ENCODE measurements at places on chromosomes 4 and X.
A peak's percentile ranks its signal among the peaks of the same experiment; 100 is the strongest.

GRCh38 chrX:146241902-146242301 lies 424.3 kb downstream of the SLITRK2 start:
- DNase-seq = no peak

GRCh38 chr4:184406958-184407391 lies 67.4 kb downstream of the IRF2 start:
- DNase-seq = no peak

- no peak for DNase-seq
Measured at GRCh38 chr4:179352221-179352620, 1910.0 kb upstream of the AGA start.

DNA sequence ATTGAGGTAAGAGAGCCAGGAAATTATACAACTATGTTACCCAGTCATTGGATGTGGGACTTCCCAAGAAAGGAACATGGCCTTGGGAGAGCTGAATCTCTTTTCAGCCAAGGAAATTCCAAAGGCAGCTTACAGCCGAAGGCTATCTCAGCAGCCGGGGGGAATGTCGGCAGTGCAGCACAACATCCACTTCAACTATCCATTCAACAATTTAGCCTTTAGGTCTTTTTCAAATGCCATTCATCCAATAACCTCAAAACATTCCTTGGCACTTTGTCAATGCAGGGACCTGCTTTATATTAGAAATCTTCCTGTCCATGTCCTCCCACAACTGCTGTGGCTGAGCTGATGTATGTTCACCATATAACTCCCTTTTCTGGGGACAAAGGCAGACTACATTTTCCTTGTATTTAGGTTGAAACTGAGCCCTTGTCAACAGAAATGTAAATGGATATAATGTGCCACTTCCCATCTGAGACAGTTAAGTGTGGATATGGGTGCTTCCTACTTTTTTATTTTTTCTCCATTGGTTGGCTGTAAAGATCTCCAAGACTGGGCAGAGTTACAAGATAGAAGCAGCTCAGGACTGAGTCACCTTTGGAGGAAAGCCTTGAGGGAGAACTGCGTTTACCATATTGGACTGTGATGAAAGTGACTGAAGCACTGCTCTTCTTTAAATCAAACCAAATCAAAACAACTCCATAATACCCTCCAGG lies 94.8 kb downstream of the GPRIN3 start:
- DNase-seq = no peak

GRCh38 chr4:181443021-181443420 lies 800.2 kb upstream of the TENM3 start:
- no peak for DNase-seq

DNA sequence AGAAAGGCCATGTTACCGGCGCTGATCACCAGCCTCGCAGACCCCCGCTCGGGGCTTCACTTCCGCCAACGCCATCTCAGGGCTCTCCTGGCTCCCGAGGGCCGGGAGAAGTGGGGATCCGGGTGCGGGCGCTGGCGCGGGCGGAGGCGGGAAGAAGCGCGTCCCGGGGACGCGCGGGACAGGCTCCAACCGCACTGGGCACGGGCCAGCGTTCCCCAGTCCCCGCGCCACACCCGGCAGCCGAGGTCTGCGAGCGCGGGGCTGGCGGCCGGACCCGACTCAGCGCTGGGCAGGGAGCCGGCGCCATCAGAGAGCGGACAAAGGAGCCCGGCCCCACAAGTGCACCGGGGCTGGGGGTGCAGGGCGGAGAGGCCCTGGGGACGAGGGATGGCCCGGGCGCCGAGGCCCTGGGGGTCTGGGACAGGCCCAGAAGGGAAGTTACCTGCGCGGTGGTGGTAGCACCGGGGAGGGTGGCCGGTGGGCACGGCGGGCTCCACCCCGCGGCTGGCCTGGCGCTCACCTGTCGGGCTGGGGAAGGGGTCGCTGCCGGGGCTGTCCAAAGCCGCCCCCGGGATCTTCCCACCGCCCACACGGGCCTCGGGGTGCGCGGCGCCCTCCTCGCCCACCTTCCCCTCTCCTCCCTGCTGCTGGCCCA lies 449 bp downstream of the CTPS2 start:
- DNase-seq = no peak

- no peak for DNase-seq
Measured at GRCh38 chr4:74335341-74336021, 27.2 kb downstream of the EPGN start.

DNA sequence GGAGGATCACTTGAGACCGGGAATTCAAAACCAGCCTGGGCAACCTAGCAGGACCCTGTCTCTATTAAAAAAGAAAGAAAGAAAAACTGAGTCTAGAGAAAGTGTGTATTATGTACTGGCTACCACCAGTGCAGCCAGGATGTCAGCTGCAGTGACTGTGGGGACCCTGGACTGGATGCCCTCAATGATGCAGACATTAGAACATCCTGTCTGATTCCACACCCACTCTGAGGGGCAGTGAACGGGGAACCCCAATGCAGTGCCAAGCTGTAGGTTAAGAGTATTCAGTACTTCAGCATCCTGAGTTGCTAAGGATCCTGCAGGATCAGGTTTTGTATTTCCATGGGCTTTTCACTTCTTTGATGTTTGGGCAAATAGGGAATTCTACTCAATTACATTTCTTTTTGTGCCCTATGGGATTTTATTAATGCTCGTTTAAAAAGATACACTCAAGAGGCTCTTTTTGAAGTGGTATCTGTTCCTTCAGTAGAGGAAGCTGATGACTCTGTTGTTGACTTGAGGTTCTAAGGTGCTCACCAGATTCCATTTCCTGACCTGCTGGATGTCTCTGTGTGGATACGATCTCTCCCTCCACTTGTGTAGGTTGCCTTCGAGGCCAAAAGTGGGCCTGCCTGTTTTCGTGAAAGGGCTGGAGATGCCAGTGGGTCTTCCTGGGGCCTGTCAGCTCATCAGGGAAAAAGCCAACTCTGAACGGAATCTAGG lies 85.9 kb upstream of the CLCN4 start:
- DNase-seq = no peak

DNA sequence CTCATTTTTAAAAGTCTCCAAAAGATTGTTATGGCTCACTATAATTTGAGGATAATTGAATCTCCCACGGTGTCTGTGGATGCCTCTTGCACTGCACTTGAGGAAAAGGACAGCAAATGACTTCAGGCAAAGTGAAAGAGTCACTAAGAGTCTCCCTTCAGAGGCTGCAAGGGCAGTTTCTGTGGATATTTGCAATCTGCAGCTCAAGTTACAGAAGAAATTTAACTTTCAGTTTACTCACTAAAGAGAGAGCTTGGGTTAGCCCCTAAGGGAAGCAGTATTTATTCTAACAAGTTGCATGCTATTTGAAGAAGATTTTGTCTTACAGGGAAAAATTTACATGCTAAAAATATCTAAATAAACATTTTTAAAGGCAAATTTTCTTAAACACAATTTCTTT lies 912.0 kb upstream of the TENM3 start:
- no peak for DNase-seq

DNA sequence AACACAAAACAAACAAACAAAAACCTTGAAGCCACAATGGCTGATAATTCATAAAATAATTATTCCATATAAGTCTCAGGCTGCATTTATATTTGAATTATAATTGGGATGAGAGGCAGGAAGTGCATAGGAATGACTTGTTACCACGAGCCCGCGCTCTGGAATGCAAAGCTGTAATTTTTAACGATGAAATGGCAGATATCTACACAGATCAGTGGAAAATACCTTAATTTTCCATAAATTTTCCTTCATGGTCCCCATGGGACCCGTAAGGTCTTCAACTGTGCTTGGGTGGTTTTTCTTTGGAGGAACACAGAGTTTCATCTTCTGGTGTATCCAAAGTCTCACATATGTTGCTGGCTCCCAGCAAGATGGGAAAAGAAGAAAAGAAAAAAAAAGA lies 226.8 kb downstream of the SHOX start:
- no peak for DNase-seq

GRCh38 chr4:40264497-40264896 lies 67.7 kb downstream of the RHOH start:
- no peak for DNase-seq

DNA sequence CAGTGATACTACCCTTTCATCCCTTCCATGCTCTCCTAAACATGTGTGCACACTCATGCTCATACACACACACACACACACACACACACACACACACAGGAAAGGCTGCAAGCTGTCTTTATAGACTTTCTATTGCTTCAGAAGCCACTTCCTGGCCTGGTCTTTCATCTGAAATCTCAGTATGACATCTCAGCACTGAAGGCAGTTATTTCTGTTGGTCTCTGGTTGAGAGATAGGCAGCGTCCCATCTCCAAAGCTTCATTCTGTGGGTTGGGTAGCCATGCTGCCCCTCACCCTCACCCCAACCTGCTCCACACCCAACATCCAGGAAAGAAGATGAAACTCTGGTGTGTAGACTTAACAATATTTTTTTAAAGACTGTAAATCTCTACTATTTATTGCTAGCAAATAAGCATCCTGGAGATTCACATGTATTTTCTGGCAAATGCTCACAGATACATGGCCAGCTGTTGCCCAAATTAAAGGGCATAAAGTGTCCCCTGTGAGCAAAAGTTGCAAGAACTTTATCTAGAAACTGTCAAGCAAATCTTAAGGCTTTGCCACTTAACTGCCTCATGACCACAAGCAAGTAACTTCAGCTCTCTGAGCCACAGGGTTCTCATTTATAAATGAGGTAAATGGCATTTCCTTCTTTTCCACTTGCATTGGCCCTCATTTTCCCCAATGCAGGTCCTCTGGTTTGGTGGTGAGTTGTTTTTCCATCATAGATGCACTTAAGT lies 189.8 kb upstream of the AFF2 start:
- DNase-seq = peak; percentile 74

DNA sequence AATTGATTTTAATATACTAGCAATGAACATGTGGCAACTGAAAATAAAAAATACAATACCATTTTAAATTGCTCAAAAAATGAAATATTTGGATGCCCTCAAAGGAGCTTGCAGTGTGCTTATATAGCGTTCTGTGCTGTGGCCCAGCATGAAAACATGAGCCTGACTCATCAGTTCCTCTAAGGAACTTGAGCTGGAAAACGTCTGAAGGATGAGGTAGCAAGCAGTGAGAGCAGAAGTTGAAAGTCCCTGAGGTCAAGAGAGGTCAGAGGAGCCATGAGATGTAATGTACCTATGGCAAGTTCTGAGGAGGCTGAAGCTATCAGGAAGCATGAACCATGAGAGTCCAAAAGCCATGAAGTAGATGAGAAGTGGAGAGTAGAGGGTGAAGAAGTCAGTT lies 59.7 kb downstream of the HMGB3 start:
- no peak for DNase-seq

GRCh38 chr4:162117051-162117450 lies 46.7 kb downstream of the FSTL5 start:
- DNase-seq = no peak

- peak; percentile 40 for DNase-seq
Measured at GRCh38 chrX:74449322-74449936, 28.1 kb downstream of the SLC16A2 start.

DNA sequence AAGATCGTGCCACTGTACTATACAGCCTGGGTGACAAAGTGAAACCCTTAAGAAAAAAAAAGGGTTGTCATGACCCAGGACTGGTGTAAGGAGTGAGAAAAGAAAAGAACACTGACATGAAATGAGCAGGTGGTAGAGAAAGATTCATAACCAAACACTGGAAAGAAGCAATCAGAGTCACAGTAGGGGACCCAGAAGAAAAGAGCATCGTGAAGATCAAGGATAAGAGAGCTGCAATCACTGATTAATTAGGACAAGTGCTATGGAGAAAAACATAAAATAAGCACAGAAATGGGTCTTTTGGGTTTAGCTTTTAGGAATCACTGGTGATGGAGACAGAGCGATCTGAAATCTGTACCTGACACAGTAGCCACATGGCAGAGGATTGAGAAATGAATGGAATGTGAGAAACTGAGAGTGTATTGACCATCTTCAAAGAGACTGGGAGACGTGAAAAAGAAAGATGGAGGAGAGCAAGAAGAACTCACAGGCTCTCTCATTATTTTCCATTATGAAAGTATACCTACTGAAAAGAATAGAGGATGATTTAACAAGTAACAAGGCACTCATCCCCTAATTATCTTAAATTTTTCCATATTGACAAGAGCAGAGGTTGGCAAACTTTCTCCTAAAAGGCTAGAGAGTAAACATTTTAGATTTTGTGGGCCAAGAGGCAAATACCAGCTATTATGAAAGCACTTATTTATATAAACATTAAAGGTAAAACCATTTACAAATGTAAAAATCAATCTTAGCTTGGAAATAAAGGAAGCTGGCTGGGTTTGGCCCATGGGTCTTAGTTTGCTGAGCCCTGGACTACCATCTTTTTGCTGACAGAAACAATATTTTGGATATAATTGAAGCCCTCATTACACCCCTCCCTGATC lies 7.3 kb downstream of the TMEM154 start:
- DNase-seq = no peak

GRCh38 chrX:33923262-33923661 lies 208.9 kb downstream of the FAM47A start:
- DNase-seq = no peak

GRCh38 chr4:106423791-106424190 lies 55.2 kb upstream of the GIMD1 start:
- no peak for DNase-seq

GRCh38 chr4:181601103-181601502 lies 642.1 kb upstream of the TENM3 start:
- DNase-seq = no peak

- DNase-seq = no peak
Measured at GRCh38 chrX:128754130-128754529, 701.9 kb upstream of the ACTRT1 start.

DNA sequence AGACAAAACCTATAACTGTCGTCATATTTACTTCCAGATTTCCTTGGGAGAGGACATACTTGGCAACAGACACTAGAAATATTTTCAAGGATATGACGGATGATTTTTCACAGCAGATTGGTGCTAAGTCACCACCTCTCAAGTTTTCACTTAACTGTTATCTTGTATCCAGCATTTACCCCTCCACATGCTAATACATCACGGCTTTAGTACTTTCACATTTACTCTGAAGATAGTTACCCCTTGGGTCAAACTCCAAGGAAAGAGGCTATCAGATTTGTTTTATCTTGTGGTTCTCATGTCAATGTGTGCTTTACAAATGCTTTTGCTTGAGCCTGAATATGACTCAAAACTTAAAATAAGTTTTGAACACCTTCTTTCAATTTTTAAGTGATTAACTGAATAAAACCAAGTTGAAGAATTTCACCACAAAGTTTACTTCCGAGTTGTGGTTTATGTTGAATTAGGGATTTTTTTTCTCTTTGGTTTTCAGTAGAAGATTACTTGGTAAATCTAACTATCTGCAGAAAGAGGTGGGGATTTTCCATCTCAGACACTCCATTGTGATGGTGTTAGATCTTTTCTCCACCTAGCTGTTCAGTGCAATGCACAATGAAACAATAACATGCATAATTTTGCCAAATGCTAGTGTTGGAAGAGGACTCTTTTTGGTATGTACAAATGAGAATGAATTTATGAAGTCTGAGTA lies 75.4 kb upstream of the FAT1 start:
- DNase-seq = no peak

DNA sequence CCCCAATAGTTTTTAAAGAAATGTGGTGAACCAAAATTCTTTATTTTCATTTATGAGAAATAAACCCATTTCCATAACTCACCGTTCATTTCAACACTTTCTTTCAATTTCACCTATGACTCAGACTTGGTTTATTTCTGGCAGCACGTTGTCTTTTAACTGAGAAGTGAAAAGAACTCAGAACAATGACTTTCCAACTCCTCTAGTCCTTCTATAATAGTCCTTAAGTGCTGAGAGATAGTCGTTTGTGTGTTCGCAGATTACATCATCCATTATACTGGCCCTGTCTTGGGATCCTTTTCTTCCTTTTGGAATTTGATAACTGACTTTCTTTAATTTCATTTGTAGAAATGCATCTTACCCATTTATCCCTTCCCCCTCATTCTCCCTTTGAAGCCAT lies 113.6 kb downstream of the GLUD2 start:
- DNase-seq = no peak
